Fibroblast of the aortic adventitia (primary cell): ENCODE measurements at places on chromosomes 4 and X. TPM values are rescaled to one million over a fixed set of nuclear protein-coding genes. Genes with fewer than 3 reads are reported as not detected.

The BTC gene
- total RNA-seq, result 0.81 TPM in 1 of 2 replicates, not detected in the other

The HELT gene
- total RNA-seq, result not detected in 2 replicates

The CXCR3 gene
- total RNA-seq, result not detected in 2 replicates

GRCh38 chr4:185405296-185405999 is 8.8 kb downstream of the ANKRD37 start:
- no peak for DNase-seq

DNA sequence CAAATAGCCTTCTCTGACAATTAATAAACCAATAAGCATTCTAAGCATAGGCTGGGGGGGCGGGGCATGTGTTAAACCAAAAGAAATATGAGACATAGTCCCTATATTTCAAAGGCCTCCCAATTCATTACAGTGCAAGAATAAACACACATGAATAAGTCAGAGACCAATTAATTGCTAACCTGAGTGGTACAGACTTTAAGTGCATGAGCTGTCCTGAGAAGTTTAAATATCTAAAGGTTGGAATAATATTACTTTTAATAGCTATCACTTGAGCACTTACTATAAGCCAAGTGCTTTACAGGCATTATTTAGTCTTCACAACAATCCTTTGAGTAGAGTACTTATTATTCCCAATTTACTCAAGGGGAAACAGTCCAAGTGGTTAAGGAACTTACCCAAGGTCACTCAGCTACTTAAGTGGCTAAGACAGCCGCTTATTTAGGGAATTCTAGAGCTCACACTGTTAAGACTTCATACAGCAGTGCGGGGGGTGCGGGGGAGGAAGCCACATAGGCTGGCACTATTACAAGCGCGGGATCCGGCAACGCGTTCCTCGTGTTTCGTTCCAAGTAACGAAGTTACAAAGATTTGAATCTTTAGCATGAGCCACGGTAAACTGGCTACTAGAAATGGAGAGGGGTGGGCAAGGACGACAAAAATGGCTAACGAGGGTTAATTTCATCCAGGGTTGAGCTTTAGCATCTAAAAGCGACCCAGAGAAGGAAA is 1.4 kb downstream of the THOC2 start:
- peak; percentile 19 for DNase-seq

DNA sequence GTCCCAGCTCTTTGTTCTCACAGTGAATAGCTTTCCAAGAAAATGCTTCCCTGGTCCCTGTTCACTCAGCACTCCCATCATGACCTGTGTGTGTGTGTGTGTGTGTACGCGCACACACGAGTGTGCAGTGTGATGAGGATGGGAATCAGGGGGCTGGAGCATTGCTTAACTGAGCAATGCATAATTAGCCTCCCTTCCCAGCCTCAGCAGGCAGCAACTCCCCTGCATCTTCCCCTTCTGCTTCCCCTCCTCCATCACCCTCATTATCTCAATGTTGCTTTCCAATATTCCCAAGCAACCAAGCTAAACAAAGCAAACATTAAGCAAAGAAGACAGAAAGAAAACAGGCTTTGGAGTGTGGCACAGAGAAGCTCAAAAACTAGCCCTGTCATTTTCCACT is 137.0 kb downstream of the RBM47 start:
- no peak for DNase-seq

DNA sequence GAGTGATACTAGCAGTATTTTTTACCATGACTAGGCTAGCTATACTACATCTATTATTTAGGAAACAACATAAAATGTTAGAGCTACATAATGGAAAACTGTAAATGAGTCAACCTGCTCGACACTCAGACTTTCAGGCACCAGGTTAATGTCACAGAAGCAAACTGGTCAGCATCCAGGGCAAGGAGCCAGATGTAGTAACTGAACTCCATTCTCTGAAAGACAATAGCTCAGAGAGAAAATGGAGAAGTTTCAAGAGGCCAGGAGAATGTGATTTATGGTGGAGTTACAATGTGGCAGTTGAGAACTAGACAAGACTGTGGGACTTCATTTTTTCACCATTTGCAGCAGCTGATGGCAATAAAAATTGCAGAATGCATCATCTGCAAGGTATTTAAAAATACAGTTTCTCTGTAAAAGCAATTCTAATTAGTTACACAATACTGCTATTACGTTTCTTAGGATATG is 342.7 kb upstream of the PABPC4L start:
- peak; percentile 11 for DNase-seq

- DNase-seq, result peak; percentile 33
Observed at GRCh38 chr4:10753336-10753735, 68.8 kb upstream of the CLNK start.

GRCh38 chr4:100540131-100540530 is 22.3 kb upstream of the EMCN start:
- DNase-seq, result no peak

DNA sequence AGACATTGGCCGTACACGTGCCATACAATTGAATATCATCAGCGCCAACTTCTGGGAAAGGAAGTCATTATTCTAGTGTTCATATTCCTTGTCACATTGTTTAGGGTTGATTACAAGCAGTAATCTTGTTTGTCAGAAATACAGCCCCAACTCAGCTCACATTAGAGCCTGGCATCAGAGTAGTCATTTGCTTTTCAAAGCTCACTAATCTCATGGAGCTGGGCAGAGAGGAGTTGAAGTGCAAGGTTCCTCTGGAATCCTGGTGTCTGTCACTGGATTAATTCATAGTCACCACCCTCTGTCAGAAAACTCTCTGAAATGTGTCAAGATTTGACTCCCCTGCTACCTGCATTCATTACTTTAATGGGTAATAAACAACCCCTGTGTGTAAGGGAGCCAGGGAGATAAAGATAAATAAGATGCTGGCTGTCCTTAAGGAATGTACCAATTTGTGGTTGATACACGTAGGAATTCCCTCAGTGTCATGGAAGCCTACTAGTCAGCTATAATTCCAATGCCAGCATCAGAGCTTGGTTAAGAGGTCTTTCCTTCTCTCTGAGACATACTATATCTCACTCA is 43.7 kb upstream of the S100G start:
- DNase-seq, result no peak
